Karpas-422 (cell line): ENCODE measurements at places on chromosomes 3 and 15.

GRCh38 chr15:40859206-40859851, 14.7 kb downstream of the RHOV start:
- DNase-seq = peak; percentile 95

- no peak for DNase-seq
These were observed at the start of gene NPAP1 for GRCh38 chr15:24675332-24676144. NPAP1 (plus strand) TSS chr15:24675775; CDS start chr15:24675868, 93 bp downstream.

DNA sequence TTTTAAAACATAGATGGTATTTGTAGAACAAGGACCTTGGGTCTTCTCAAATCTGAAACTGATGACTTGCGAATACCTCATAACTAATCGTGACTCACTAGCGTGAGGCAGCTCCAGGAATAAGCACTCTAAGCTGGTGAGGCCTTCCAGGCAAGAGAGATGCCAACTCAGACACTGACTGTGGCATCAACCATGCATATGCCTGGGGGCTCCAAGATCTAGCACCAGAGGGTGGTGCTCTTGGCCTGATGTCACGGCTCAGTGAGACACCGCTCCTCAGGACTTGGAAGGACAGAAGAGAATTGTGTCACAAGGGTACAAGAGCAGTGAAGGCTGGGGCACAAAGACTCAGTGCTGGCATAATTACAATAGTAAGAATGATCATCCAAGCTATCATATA, 125.0 kb upstream of the TRIM42 start:
- DNase-seq = no peak

DNA sequence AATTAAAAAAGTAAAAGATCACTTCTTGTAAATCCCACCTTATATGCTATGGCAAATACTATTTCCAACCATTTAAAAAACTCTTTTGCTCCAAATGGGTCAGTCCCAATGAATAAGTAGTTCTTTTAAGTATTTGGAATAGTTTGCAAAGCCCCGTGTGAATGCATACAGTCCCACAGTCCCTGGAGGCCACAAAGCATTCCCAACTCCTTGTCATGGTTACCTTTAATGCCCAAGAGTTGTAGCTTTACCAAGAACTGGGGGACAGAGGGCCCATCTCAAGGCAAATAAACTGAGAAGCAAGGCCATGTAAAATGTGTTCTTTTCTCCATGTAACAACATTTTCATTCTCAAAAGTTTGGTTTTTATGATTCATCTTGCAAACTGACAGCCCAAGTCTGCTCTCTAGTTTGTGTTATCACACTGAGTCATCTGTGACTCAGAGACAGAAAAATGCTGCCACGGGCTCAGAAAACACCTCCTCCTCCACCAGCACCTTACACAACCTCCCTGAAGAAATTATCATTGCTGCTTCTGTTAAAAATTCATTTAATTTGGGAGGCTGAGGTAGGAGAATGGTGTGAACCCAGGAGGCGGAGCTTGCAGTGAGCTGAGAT, 336.2 kb downstream of the ERC2 start:
- no peak for DNase-seq

GRCh38 chr15:74291101-74292071, 55.3 kb downstream of the CCDC33 start:
- DNase-seq = peak; percentile 94

GRCh38 chr3:50503504-50504342, at the start of gene CACNA2D2:
CACNA2D2 (minus strand) TSS chr3:50503634; CDS start chr3:50503423, 211 bp downstream.
- DNase-seq = no peak

DNA sequence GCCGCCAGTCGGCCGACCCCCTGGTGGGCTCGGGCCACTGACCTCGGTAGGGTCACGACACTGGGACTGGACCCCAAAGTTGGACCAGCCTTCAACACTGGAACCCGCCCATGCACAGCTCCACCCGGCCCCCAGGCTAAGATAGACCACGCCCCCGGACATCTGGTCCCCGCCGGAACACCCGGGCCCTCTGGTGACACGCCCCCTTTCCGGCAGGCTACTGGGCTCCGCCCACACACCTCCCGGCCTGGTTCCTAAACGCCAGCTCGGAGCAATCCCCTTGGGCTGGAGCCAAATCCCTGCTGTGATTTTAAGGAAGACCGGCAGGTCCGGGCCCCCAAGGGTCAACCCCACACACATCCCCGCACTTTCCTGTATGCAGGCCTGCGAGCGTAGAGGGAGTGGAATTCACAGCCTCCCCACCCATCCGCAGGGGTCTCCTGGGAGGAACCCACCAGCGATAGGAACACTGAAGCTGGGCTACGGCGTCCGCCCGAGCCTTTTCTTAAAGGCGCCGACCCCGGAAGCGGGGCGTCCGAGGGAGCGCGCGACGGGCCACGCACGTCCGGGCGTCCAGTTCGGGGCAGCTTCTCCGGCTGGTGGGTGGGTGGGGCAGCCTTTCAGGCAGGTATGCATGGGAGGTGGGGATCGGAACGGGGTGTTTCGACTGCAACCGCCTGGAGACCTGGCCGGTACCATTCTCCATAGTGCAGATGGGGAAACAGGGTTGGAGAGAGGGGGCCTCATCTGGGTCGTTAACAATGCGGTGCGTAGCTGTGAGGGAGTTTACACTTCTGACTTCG, at the start of gene HEMK1:
Gene HEMK1 (plus strand): TSS at position 576 of the 803 bp plus-strand sequence. CDS start 1,583 bp downstream, outside the sequence.
- peak; percentile 98 for DNase-seq

- DNase-seq = no peak
These were observed 596.3 kb upstream of the ARPP21 start for GRCh38 chr3:35043040-35043439.

DNA sequence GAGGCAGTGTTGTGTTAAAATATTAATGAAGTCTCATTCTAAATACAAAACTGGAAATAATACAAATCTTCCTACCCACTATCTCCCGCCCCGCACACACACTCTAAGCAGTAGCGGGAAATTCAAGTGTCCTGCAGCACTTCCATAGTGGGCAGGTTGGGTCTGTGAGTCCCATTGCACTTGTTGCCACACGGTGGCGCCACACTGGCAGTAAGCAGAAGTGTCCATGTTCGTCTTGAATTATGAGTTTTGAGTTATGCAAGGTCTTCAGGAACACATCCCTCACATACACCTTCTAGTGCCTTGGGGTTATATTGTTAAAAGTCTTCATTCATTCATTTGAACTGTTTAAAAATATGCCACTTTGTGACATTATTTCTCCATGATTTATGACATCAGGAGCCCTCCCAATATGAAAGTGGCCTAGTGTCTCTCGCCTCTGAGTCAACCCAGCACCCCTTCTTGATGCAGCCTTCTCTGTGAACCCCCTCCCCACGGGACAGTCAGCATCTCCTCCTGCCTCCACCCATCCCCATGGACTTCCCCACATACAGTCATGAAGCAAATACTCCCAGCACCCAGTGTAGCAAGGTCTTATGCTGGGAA, 17.6 kb upstream of the CCDC174 start:
- DNase-seq = peak; percentile 80

GRCh38 chr3:195807681-195808121, 4.0 kb downstream of the MUC4 start:
- DNase-seq = no peak

DNA sequence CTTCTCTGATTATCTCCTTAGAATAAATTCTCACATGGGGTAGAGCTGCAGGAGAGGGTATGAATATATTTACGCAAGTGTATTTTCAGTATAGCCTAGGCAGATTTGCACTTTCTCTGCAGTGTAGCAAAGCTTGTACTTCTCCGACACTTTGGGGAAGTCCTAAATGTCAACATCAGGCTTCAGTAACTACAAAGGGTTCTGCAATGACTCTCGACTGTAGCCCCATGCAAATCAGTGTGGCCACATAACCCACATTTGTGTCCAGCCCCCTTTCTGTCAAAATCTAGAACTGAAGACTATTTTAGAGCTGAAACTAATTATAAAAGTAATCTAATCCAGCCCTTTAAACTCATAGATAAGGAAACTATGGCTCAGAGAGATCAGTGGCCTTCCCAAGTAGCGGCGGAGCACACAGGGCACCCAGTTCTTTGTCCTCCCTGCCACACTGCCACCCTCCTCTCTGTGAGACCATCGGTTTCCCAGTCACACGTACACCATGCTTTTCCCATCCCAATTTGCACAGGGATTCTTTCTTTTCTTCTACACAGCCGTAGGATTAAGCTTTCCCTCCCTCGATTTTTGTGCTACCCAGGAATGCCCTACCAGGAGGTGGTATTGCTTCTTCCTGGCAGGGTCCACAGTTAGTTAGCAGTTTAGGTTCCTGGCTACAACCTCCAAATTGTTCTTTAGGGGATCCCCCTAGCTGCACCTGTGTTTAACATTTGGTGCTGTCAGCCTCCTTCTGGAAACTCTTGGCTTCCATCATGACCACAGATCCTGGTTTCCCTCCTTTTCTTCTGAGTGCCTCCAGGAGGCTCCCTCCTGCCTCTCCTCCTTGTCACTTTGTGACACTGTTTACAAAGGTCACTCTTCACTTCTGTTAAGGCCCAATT, 22.9 kb downstream of the MRAS start:
- peak; percentile 79 for DNase-seq

DNA sequence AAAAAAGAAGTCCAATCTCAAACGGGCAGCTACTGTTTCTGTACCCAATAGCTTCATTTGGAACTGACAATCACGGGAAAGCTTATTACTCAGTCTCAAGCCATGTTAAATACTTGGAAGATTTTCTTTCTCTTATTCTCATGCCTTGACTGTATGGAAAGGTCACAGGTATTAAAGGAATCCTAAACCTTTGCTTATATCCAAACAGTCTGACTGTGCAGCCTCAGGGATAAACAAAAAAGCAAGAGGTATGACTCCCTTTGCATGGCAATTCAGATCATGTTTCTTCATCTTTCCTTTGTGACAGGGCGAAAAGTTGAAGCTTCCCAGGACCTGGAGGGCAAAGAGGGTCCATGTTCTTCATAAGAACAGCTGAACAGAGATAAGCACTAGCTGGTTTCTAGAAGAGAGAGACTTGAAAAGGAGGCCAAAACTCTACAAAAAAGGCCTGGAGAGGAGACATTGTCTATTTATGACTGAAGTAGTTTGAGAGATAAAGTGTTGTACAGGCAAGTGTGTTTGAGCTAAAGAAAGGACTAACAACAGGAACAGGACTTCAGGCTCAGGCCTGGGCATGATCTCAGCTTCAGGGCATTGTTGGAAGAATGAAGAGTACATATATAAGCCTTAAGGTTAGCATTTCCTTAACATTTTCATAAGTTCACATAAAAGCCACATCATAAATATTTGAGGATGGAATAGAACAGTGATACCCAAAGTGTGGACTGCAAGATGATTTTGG, 231.0 kb upstream of the THRB start:
- DNase-seq = no peak

DNA sequence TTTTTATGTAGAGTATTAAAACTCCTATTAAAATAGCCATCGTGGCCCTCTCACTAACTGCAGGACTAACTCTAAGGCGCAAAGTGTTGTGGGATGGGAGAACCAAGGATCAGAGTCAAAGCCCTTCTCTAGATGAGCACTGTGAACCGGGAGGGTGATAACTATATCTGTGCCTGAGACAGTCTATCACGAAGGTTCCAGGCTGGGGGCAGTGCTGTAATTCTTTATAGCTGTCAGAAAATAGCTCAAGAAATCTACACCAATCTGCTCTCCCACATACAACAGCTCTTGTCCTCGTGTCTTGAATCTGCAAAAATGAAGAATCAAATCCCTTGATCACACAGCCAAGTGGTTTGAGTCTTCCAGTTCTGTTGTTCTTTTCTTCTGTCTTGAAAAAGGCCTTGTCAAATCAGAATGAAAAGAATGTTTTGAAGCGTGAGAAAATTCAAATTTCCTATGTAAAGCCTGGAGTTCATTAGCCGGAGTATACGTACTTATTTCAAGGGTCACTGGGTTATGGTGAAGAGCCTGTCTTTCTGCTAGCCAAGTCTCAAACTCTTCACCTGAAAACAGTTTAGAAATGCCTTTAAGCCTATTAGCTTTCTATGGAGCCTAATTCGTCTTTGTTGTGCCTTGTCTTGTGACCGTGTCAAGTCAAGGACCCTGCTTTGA, 185.3 kb upstream of the NECTIN3 start:
- DNase-seq = no peak

- DNase-seq = no peak
These were observed 34.9 kb downstream of the PPCDC start for GRCh38 chr15:75058127-75058905.

DNA sequence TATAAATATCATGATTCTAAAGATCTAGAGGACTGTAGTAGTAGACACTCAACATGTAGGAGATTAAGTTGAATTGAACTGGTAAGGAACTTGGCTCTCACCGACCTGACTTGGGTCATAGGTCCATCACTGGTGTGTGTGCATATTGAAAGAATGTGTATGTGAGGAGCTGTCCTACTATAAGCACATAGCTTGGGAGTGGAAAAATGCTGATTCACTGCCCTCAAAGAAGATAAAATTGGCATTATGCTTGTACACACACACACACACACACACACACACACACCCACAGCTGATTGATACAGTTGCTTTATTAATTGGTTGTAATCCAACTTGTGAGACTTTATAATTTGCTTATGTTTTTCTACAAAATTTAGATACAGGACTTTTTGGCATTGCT, 411.0 kb upstream of the NR2F2 start:
- DNase-seq = no peak

DNA sequence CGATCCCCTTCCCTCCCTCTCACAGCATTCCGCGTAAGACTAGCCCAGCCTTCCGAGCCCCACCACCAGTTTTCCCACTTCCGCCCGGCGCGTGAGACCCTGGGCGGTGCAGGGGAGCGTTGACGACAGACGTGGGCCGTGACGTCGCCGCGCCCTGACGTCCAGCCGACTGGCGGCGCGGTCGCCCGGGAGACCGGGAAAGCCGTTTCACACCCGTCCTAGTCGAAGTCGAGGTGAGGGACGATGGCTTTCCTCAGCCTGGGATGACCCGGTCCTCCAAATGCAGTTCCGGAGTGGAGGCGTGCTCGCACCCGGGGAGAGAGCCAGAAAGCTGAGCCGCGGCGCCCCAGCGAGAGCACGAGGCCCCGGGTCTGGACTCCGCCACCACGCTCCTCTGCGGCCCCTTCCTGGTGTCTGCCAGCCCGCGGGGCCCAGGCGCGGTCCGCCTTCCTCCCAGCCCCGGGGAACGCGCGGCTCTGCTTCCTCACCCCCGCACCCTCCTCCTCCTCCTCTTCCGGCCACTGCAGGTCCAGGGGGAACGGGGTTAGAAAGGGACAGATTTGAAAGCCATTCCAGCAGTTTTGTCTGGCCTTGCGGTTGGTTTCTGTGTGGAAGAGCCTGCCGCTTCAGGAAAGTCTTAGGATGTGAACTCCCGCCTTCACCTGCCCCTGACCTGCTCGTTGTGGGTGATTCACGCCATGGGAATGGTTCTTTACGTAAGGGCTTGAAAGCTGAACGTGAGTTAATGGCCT, at the start of gene LEKR1:
Gene LEKR1 (plus strand): TSS at position 210 of the 752 bp plus-strand sequence. CDS start 2,977 bp downstream, outside the sequence.
- peak; percentile 91 for DNase-seq

- no peak for DNase-seq
These were observed 33.7 kb downstream of the DENND6A start for GRCh38 chr3:57659004-57659673.

- DNase-seq = no peak
These were observed 138.0 kb downstream of the DTWD1 start for GRCh38 chr15:49758856-49759255.

- DNase-seq = peak; percentile 86
These were observed 328.3 kb downstream of the OXSM start for GRCh38 chr3:26118165-26118564.
